ENCODE measurements at places on chromosomes 11 and 22. TPM values are rescaled to one million over a fixed set of nuclear protein-coding genes. Genes with fewer than 3 reads are reported as not detected.

FXYD2 gene
- total RNA-seq: not detected

STX3 gene
- total RNA-seq: 32.2 TPM

DNA sequence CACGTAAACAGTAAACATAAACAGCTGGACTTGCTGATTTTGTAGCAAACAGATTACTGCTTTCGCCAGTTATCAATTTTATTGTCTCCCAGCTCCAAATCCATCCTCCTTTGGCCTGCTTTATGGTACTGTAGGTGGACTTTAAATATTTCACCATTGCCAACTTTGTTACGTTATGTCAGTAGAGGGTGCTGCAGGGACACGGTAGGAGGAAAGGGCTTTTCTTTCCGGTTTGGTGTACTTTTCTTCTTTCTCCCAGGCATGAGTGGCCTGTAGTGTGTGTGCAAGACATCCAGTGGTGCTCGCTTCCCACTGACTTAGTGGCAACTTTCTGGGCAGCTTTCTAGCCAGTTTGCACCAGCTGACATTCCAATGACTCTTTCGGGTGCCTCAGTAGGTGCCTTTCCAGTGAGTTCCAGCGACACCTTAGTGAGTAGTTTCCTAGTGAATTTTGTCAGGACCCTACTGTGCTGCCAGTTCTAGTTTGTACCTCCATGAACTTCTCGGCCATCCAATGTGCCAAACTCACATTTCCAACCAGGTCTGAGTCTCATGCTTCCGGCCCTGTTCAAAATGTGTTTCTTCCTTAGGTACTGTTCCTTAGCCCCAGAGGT lies 267.6 kb upstream of the TENM4 start:
- H3K36me3 ChIP-seq: no peaks in the 10 kb centered on the region
- no peak overlapping the region for H3K4me3 ChIP-seq
- H3K27ac ChIP-seq: no peak overlapping the region
- no peak for DNase-seq

DNA sequence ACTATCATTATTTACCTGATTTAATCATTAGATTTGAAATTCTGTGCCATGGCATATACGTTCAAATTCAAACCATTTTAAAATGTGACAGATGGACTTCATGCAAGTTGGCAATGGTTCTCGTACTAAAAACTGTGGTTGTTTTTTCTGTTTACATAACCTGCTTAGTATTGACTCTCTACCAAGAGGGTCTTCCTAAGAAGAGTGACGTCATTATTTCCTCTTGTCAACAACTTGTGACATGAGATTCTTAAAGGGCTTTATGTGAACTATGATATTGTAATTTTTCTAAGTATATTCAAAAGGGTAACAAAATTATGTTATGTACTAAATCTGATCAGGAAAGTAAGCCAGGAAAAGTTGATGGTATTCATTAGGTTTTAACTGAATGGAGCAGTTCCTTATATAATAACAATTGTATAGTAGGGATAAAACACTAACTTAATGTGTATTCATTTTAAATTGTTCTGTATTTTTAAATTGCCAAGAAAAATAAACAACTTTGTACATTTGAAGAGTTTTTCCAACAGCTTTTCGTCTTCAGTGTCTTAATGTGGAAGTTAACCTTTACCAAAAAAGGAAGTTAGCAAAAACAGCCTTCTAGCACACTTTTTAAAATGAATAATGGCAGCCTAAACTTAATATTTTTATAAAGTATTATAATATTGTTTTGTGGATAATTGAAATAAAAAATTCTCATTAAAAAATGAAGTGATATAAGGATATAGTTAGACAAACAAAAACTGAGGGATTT lies 87.0 kb downstream of the GRK3 start:
- no peaks in the 10 kb centered on the region for H3K4me1 ChIP-seq
- H3K36me3 ChIP-seq: no peaks in the 10 kb centered on the region
- H3K27ac ChIP-seq: no peak overlapping the region

DNA sequence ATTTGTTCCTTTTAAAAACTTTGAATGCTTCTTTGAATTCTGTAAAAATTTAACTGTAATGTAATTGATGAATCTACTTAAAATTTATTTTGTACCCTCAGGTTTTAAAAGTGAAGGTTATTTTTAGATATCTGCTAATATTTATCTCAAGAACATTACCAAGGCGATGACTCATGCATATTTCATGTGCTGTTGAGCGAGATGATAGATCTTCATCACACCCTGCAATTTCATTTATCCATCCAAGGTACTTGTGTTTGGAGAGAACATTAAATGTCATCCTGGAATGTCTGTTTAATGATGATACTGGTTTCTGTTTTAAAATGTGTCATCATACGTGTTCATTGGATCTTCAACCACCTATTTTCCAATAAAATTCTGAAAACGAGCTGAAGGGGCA lies 6.7 kb upstream of the OOSP4A start:
- no peaks in the 10 kb centered on the region for H3K27me3 ChIP-seq
- no peak for DNase-seq
- H3K4me3 ChIP-seq: no peak overlapping the region
- H3K4me1 ChIP-seq: no peaks in the 10 kb centered on the region
- no peaks in the 10 kb centered on the region for H3K36me3 ChIP-seq
- no peak overlapping the region for H3K27ac ChIP-seq

DNA sequence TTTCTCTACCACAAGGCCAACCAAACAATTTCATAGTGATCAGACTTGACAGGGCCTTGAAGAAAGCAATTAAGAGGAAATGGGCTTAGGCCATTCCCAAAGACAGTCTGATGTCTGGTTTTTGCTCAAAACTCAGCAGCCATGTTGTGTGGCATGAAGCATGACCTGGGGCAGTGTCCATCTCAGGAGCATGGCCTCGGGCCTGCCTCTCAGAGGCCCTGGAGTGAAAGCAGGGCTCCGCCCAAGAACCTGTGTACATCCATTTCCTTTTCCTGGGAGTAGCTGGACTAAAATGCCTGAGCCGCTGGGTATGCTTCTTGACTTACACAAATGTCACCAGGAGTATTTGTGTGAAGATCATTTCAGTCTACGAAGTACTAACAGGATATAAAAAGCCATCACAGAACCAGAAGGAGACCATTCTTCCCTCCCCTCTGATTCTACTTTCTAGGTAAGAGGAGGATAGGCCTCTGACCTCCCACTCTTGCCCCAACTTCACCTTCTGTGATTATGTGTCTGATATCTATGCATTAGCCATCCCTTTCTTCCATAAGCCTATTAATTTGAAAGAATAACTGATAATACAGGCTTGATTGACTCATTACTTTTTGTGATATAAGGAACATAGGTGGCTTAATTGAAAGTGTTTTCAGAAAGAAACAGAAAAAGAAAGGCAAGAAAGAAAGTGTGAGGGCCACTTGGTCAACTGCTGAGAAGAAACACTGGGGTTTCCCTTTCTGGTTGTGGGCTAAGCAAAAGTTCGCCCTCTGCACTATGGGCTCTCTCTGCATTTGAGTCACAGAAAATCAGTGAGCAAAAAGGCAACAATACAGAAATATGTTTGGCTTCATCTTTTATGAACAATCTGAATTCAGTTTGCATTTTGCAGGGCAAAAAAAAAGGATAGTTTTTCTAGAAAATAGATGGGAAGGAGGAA lies 188.6 kb upstream of the MTMR2 start:
- peak overlapping the region; percentile 80 for H3K27ac ChIP-seq
- H3K27me3 ChIP-seq: no peaks in the 10 kb centered on the region

GRCh38 chr11:121872356-121872755 lies 243.7 kb downstream of the BLID start:
- no peak for DNase-seq
- no peak overlapping the region for H3K27ac ChIP-seq
- no peak overlapping the region for H3K4me3 ChIP-seq

DNA sequence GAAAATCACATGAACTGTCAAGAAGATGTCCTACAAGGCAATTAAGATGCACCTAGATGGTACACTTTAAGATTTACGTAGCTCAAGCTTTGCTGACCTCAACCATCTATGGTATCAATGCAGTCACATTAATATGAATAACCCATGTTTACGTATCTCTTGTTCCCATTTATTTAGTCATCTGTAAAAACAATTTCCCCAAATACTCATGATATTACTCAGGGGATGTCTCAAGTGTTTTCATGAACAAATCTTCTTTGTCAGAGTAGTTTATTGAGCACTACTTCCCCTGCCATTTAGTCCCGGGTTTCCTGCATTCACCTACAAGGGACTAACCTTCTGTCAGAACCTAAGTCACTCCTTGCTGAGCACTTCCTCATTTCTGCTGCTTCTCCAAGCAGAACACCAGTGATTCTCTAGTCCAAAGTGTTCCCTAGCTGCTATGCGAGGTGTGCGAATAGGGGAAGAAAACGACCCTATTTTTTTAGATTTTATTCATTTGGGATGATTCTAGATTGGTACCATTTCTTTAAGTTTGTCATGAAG lies 554.3 kb upstream of the LRRC4C start:
- no peak overlapping the region for H3K27ac ChIP-seq
- no peak for DNase-seq
- no peak overlapping the region for H3K4me3 ChIP-seq
- no peaks in the 10 kb centered on the region for H3K27me3 ChIP-seq
- H3K4me1 ChIP-seq: no peaks in the 10 kb centered on the region

GRCh38 chr22:30291058-30291892 lies 2.0 kb upstream of the CASTOR1 start:
- H3K36me3 ChIP-seq: peaks cover 49% of the 10 kb centered on the region
- no peak overlapping the region for H3K4me3 ChIP-seq
- H3K27me3 ChIP-seq: no peaks in the 10 kb centered on the region
- peak; percentile 84 for DNase-seq

GRCh38 chr11:10443721-10444235 lies 11.3 kb upstream of the AMPD3 start:
- H3K27ac ChIP-seq: no peak overlapping the region
- H3K36me3 ChIP-seq: no peaks in the 10 kb centered on the region
- no peak overlapping the region for H3K4me3 ChIP-seq
- H3K27me3 ChIP-seq: no peaks in the 10 kb centered on the region
- no peak for DNase-seq
- H3K4me1 ChIP-seq: no peaks in the 10 kb centered on the region

DNA sequence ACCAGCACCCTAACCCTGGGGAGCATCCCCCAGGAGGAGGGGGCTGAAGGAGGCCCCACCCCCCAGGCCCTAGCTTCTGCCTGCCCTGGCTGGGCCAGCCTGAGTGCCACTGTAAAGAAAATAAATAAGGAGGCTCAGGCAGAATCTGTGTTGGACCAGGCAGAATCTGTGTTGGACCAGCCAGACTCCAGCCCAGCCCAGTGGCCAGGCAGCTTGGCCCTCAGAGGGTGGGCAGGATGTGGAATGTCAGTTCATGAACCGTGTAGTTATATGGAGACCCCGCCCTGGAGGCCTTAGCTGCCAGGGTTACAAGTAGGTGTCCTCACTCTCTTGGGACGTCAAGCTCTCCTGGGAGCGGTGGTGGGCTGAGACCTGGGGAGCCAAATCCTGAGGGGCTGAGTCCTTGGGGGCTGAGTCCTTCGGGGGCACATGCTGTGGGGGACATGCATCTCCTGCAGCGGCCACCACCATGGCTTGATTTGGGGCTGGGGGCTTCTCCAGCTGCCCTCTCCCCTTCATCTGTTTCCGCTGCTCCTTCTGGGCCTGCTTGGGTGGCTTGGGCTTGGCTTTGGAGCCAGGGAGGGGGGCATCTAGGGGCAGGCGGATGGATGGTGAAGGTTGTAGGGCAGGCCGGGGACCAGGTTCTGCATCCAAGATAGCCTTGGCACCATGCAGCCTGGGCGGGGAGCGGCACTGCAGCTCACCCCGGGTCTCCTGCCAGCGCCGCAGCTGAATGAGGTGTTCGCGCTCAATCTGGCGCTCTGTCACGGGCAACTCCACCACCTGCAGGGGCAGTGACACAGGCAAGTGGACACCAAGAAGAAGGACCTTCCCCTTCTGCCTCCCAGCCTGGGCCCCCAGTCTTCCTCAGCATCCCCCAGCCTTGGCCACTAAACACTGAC lies 3.0 kb upstream of the CASTOR1 start:
- H3K27me3 ChIP-seq: no peaks in the 10 kb centered on the region
- H3K4me1 ChIP-seq: peaks cover 16% of the 10 kb centered on the region
- peaks cover 57% of the 10 kb centered on the region for H3K36me3 ChIP-seq
- no peak for DNase-seq
